Left renal pelvis (tissue), 4 donors: ENCODE measurements at places on chromosomes 12 and 14.

- DNase-seq, result no peak
Observed at GRCh38 chr12:65811968-65812700, 12.1 kb upstream of the HMGA2 start.

DNA sequence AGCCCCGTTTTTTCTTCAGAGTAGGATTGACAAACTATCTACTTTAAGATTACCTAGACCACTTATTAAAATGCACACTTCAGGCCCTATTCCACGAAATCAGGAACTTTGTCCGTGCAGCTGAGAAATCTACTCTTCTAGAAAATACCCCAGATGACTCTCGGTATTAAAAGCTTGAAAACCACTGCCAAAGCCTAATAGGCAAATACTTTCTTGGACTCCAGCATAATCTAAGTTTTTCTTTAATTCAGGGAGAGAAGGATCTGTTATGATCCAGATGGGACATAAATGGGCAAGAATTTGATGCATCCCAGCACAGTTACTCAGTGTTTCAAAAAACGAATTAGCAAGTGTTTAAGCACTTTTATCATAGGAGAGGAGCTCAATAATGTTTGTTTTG is 94.5 kb downstream of the TMX1 start:
- no peak for DNase-seq

DNA sequence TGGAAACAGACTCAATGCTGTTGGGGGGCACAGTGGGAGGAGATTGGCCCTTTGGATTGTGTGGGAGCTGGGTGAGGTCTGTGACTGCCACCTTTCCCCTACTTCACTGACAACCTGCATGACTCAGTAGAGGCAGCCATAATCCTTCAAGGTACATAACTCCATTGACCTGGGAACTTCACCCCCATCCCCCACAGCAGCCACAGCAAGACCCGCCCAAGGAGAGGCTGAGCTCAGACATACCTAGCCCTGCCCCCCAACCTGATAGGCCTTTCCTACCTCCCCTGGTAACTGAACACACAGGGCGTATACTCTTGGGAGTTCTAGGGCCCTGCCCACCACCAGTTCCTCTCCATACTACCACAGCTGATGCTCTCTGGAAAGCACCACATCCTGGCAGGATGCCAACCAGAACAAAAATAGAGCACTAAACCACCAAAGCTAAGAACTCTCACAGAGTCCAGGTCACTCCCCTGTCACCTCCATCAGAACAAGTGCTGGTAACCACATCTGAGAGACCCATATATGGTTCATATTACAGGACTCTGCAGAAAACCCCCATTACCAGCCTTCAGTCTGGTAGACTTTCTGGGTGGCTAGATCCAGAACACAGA is 703.9 kb downstream of the FSCB start:
- DNase-seq, result no peak

- DNase-seq, result no peak
Observed at GRCh38 chr14:85247071-85247470, 282.9 kb upstream of the FLRT2 start.

DNA sequence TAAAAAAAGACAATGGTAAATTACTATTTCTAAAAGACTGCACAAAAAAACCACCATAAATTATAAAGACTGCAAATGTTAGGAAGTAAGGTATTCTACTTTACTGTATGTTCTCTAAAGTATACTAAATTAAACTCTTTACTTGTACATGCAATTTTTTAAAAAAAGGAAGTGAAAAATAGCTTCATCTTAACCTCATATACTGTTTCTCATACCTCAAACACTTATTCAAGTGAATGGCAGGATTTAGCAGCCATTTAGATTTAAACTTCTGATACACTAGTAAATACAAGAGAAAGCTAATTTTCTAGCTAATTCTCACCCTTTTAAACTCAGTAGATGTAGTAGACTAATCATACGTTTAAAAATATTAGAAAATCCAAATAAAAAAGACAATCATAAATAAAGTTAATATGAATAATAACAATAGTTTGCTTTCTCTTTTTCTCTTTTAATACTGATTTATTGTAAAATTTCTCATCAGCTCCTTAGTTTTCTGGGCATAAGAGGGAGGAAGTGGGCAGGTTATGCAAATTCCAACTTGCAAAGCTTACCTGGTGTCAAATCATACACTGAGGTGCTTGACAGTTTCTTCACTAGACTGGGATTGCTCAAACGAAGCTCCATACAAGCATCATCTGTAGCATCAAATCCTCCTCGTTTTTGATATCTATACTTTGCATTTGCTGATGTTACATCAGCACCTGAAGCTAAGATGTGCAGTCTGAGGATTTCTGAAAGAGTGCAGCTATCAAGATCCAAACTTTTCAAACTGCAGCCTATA is 71.0 kb upstream of the CFL2 start:
- no peak for DNase-seq

- no peak for DNase-seq
Observed at GRCh38 chr12:100476013-100476751, 2.5 kb downstream of the NR1H4 start.

- no peak for DNase-seq
Observed at GRCh38 chr12:96093543-96094196, 58.3 kb upstream of the LTA4H start.

DNA sequence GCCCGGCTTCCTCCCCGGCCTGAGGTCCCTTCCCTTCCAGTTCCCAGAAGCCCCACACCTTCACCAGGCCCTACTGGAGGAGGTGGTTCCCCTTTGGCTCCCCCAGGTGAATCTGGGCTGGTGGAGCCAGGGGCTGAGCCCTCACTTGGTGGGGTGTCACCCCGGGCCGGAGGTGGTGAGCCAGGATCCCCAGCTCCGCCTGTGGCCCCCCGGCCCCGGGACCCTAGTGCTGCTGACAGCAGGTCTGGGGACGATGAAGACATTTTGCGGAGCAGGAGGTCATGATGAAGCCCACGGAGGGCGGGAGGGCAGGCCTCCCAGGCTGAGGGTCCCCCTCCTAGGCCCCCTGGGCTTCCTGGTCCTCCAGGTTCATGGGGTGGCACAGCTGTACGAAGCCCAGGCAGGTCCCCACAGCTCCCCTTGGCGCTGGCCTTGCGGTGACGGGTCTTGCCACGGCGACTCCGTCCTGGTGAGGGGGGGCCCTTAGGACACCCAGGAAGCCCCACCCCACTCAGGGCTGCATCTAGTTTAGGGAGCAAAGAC is 16.6 kb downstream of the MAP3K12 start:
- DNase-seq, result no peak

DNA sequence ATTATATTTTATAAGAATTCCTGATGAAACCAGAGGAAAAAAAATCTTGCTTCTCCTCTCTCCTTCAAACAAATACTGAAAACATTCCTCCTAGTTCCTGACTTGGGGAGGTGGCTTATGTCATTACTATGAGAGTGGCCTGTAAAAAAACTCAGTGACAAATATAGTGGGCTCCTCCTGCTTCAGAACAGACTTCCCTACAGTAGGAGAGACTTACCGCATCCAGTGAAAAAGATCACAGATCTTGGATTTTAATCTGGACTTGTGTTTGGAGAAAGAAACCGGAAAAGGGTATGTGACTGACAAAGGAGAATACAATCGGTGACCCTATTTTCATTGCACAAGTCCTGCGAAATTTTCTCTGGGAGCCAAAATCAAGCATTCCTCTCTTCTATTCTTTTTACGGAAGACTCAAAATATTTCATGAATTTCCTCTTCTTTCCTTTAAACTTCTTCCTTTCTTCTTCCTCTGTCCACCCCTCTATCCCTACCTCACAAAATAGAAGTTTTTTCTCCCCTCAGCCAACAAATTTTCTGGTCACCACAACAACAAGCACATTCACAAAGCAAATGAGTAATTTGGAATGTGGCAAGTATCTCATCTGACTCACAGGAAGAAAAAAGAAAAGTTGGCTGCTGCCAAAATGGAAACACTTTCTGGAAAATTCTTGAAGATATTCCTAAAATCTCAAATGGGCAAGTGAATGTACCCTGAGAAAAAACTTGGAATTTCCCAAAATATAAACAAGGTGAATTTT is 185.1 kb upstream of the CDKN3 start:
- no peak for DNase-seq

DNA sequence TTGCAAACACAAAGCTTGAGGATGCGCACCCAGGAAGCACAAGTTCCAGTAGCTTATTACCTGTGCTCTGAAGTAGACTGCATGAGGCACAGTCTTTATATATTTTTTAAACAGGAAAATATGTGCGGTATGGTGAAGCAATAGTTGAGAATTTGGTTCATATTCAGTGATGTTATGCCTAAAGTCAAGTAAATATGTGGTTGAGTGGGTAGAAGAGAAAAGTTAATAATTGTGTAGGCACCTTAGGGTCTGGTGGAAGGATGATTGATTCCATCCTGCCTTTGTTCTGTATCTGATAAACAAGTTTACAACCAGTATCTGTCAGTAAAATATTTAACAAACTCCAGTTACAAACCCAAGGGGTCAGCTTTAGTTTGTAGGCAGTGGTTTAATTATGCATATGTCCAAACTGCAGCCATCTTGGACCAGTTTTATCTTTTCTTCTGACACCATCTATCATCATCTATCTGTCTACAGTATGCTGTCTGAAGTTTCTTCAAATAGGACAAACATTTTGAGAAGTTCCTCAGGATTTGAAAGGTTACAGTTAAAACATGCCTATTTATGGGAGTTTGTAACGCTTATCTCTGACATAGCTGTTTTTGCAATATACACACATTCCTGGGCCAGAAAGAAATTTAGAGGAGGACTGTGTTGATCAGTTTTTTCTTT is 10.8 kb downstream of the SINHCAF start:
- DNase-seq, result no peak

DNA sequence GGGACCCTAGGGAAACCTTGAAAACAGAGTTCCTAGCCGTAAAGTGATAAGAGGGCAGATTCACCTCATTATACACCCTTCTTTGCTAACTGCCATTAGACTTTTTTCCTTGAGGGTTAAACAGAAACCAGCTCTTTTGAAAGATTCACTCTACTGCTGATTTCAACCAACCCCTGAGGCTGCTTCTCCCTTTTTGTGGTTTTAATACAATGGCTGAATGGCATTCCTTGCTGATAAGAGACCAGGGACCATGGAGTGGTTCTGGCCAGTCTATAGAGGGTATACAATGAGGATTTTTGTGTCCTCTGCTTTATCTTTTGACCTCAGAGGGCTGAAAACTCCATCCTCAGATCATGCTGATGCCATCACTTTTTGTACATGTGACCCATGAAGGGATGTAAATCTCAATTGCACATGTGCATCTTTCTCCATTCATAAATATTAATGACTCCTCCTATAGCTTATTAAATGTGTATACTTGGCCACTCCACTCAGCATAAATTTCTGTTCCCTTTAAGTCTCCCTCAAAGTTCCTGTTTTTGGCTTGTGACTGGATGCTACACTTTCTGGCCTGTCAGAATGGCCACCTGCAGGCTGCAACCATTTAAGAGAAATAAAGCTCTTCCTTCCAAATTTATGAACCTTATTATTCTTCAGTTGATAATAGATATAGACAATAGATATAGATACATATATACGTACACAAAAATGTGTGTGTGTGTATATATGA is 233.8 kb upstream of the SEL1L start:
- no peak for DNase-seq

DNA sequence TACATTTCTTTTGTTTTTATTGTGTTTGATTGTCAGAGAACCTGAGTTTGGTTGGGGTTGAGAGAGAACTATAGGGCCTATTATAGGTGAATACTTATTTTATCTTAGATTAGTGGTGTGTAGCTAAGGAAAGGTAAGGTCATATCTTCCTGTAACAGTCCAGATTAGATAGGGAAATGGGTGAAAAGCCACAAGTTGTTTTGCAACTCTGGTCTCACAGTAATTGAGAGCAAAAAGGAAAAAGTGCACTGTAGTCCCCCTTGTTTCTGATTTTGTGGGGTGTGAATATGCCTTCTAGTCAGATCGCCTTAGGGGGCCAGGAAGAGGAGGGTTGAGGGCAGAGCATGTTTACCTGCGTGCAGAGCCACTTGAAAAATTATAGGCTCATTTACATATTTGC is 8.9 kb downstream of the MSRB3 start:
- DNase-seq, result no peak

GRCh38 chr14:85131226-85131922 is 398.6 kb upstream of the FLRT2 start:
- no peak for DNase-seq

DNA sequence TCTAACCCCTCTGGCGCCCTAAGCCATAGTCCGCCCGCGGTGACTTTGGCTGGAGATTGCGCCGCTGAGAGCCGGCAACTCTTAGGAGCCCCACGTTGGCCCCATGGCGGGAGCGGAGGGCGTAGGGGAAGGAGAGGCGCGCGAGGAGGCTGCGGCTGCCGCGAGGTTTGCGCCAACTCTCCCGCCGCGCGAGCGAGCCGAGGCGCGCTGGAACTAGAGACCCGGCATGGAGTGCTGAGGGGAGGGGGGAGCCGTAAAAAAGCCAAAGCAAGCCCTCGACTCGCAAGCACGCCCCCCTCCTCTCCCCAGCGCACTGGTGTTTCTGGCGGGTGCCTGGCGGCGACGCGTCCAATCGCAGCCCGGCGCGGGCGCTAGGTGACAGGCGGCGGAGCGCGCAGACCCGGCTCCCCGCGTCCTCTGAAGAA is at the start of gene SYT10:
SYT10 (minus strand) TSS at position 233 of the 425 bp plus-strand sequence. CDS start 297 bp downstream, outside the sequence.
- DNase-seq, result peak; percentile 12
